ENCODE measurements at places on chromosomes 3 and 15.

- no peak for DNase-seq
Measured at GRCh38 chr3:183275418-183275817, 22.4 kb downstream of the B3GNT5 start.

GRCh38 chr3:189735913-189736312, 104.7 kb downstream of the TP63 start:
- no peak for DNase-seq

- no peak for DNase-seq
Measured at GRCh38 chr3:77506384-77506783, 466.5 kb downstream of the ROBO2 start.

DNA sequence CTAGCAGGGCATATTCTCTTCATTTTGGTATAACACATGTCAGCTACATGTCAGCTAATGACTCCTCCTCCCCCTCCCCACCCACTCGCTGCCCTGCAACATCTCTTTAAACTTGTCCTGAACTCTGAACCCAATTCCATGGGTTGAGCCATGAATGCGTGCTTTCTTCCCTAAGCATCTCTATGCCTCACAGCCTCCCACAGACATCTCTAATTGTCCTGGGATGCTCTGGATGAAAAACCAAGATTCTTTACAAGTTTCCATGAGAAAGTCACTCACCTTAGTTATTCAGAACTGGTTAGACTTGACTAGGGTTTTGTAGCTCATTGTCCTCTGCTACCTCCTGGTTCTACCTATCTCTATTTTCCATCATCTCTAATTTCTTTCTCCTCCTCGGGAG, 629.1 kb downstream of the TBL1XR1 start:
- no peak for DNase-seq

- no peak for DNase-seq
Measured at GRCh38 chr3:53863145-53863544, 16.8 kb downstream of the IL17RB start.

DNA sequence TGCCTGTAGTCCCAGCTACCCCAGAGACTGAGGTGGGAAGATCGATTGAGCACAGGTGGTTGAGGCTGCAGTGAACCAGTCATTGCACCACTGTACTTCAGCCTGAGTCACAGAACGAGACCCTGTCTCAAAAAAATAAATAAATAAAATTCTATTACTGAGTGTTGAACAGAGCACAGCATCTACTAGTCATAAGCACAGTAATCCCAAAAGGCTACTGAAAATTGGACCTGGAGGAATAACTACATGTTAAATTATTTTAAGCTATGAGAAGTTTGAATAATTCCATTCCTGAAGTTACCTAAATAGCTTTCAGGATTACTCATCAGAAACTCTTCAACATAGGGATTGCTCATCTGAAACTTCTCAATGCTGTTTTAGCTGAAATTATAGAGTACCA, 43.4 kb downstream of the ARMC8 start:
- no peak for DNase-seq

DNA sequence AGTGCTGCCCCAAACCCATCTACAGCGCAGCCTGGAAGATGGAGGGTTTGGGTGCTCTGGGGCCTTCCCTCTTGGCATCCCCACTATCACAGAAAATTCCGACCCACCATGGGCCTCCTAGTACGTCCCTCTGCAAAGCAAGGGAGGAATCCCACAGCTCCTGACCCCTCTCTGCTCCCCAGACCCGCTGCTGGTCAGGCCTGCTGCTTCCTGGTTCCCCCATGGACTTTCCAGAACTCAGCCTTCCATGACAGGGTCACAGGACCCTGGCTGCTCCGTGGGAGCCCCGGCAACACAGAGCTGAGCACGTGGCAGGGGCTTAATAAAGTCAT, 3.1 kb upstream of the LOXL1 start:
- no peak for DNase-seq

DNA sequence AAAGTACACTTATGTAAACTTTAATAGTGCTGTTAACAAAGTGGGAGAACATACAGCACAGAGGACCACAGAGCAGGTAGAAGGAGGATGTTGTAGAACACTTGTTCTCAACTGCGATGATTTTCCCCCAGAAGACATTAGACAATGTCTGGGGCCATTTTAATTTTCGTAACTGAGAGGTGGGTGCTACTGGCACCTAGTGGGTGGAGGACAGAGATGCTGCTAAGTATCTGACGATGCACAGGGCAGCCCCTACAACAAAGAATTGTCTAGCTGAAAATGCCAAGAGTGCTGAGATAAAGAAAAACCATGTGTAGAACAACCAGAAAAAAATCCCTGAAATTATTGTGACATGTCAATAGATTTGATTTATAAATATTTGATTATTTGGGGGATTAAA, 5.0 kb upstream of the KBTBD8 start:
- no peak for DNase-seq

DNA sequence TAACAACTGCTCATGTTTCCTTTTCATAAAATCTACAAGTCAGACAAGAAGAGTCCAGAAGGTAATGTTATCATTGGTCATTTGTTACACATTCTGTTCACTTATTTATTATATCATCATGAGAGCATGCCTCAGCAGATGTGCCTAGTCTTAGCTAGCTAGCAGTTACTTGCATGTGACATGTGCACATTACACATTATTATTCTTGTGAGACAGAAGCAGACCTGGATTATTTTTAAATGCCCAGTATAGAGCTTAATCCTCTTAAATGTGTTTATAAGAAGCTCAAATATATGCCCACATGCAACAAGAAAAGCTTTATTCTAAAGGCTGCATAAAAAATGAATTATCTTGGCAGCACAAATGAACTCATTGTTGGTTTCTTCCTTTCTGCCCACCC, 12.6 kb downstream of the YEATS2 start:
- DNase-seq: no peak

DNA sequence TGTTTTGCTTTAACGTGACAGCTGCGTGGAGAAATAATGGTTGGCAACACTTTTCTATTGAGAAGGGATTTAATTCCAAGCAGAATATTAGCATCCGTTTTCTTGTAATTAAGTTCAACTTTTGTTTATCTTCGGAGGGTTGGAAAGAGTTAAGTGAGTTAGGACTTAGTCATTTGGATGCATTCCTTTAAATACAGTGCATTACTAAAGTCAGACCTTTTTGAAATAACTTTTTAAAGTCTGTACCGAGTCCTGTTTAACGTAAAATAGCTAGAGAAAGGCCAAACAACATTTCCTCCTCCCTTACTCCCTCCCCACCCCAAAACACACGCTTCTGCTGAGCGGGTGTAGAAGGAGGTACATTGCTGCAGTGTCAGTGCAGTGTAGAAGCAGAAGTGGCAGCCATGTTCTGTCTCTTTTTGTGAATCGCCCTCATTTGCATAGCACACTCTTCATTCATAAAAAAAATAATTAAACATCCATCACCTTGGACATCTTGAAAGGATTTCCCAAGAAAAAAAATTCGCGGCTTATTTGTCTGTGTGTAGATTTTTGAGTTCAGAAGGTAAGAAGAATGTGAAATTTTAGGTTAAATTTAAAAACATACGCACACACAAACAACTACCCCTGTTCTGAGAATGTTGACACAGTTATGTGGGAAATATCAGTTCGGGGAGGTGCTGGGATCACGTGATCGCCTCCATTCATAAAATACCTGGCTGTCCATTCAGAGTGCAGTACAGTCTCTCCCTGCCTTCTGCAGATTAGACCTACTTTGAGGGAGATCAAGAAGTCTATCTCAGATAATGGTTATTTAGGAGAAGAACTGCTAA, 1.6 kb downstream of the SPRED1 start:
- no peak for DNase-seq

DNA sequence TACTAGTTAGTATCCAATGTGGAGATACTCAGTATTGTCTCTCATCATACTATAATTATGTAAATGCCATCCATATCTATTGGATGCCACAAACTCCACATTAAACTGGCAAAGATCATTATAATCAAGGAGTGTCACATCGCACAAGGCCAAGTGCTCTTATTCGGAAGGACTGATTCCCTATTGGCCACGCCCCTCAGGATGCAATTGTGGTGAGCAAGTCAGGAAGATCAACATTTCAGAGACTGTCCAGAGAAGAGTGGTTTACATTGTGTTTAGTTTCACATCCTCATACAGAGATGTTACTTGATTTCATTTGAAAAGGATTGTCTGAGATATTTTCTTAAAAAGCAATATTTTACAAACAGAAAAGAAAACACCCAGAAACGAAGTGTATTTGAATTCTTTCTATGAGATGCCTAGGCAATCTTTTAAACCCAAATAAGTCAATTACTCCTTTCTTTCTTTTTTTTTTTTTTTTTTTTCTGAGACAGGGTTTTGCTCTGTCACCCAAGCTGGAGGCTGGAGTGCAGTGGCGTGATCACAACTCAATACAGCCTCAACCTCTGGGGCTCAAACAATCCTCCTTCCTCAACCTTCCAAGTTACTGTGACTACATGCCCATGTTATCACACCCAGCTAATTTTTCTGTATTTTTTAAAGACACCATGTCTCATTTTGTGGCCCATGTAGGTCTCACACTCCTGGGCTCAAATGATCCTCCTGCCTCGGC, 369.1 kb downstream of the RBMS3 start:
- no peak for DNase-seq

GRCh38 chr3:194837457-194838127, 151.9 kb downstream of the FAM43A start:
- no peak for DNase-seq

GRCh38 chr15:43872416-43873020, 45.7 kb downstream of the WDR76 start:
- DNase-seq: peak; percentile 1

GRCh38 chr3:181292984-181293383, 303.4 kb upstream of the DNAJC19 start:
- no peak for DNase-seq

GRCh38 chr15:26102365-26102764, 239.2 kb upstream of the ATP10A start:
- no peak for DNase-seq

GRCh38 chr3:194135516-194135805, 487 bp upstream of the HES1 start:
- DNase-seq: no peak

GRCh38 chr3:131110087-131110486, 83.4 kb downstream of the NEK11 start:
- no peak for DNase-seq

DNA sequence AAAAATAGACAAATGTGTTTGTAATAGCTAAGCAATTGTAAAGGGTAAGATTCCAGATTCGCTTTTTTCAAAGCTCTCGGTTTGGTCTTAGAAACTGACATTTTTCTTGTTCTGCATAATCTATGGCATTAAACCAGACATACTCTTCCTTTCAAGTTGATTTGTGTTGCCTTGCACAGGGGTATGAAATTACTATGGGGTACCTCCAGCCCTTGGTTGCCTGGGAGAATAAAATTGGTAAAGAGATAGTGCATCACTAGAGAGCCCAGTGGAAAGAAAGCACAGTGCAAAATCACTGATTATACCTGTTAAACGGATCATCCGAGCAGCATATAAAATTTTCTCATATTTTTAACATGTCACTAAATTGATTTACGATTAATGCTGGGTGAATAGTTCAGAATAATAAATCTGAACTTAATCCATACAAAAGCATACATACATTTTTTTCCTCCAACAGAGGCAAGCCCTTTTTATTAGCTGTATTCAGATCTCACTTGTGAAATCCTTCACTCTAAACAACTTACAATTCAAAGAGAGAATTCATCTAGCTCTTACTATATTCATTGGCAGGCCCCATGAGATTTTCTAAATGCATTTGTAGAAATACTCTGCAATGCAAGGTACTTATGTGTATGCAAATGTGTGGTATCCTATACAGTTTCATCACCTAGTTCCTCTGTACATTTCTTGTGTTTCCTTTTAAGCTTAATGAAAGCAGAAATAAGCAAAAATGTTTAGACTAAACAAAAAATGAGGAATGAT, 224.4 kb downstream of the ROBO1 start:
- DNase-seq: no peak

GRCh38 chr3:45892161-45892560, 5.8 kb downstream of the CCR9 start:
- no peak for DNase-seq

DNA sequence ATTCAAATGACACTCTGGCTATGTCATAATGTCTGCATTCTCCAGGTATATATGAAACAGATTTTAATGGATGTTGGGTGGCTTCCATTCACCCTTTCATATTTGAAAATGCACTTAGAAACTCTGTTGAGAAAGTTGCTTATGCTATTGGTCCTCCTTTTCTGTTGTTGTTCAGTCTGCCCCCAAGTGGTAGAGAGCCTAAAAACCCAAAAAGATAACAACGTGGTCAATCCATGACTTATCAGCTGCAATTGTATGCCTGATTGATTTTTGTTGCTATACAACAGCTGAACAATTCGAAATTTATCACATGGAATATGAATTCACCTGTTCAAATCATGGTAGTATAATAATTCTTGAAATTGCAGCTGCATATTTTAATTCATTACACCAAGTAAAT, 279.8 kb downstream of the ROBO2 start:
- no peak for DNase-seq

- no peak for DNase-seq
Measured at GRCh38 chr3:59426821-59427565, 377.2 kb upstream of the CFAP20DC start.

DNA sequence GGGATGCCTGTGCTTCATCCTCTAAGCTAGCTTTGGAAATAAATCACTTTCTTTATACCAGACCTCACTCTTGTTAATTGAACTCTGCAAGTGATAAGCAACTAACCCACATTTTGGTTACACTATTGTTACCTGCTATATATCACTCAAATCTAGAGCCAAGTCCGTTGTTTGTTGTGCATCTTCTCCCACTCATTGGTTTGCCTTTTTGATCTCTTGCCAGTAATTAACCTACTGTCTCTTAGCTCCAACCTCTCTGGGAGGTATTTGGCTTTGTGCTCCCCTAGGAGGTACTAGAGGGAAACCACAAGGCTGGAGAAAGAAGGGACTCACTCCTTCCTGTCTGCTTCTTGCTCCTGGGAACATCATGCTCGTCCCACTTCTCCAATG, 12.8 kb upstream of the CRBN start:
- no peak for DNase-seq

DNA sequence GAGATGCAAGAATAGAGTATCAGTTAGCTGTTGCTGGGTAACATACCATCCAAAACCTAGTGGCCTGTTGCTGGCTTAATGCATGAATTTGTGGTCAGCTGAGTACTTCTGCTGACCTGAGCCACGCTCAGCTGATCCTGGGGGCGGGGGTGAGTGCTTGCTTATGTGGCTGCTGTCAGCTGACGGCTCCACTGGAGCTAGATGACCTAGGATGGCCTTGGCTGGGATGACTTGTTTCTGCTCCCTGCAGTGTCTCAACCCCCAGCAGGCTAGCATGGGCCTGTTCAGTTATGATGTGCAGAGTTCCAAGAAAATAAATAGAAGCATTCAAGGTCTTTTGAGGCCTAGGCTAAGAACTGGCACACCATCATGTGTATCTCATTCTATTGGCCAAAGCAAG, 63.9 kb downstream of the FBLN2 start:
- no peak for DNase-seq
